Upper lobe of right lung (tissue), 1 donor: ENCODE measurements at places on chromosomes 16 and 17. TPM values are rescaled to one million over a fixed set of nuclear protein-coding genes. Genes with fewer than 3 reads are reported as not detected.

GRCh38 chr16:35171106-35171505 is 1711.7 kb downstream of the TP53TG3F start:
- H3K36me3 ChIP-seq = no peaks in the 10 kb centered on the region
- no peak overlapping the region for H3K4me3 ChIP-seq
- H3K4me1 ChIP-seq = no peaks in the 10 kb centered on the region

DNA sequence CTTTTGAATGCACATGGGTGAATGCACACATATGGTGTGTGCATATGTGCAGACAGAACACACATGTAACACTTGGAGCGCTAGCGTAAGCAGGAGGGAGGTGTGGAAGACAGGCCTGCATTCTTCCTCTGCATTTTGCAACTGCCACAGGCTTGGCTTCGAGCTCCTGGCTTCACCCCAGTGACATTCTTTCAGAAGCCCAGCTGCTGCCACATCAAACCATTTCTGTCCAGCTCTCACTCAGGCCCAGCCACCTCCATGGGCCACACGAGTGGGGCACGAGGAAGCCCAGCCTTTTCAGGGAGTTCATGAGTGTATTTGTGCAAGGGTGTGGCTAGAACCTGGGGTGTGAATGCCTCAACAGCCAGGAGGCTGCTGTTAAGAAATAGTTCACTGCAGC is 18.8 kb downstream of the LGALS3BP start:
- H3K4me3 ChIP-seq = no peak overlapping the region
- H3K27me3 ChIP-seq = no peaks in the 10 kb centered on the region
- no peaks in the 10 kb centered on the region for H3K36me3 ChIP-seq
- peaks cover 3% of the 10 kb centered on the region for H3K4me1 ChIP-seq
- H3K27ac ChIP-seq = no peak overlapping the region

DNA sequence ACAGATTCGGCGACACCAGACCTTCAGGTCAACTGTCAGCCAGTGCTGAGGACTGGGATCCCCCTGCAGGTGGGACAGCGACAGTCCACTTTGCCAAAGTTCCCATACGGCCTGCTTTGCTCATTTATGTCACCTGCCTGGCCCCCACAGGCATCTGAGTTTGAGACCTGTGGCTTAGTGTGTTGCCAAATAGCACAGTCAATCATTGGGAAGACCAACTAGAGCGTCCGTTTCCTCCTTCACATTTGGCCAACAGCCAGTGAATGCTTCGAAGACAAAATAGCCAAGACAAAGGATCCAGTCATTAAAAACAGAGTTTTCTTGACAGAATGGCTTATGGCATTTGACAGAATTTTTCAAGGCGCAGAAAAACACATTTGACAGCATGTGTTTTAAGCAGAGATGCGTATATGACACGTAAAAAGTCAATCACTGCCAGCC is 113.8 kb downstream of the ABCC12 start:
- no peak overlapping the region for H3K4me3 ChIP-seq
- no peak for DNase-seq
- no peak overlapping the region for H3K27ac ChIP-seq
- no peaks in the 10 kb centered on the region for H3K36me3 ChIP-seq

- H3K27me3 ChIP-seq = peaks cover 5% of the 10 kb centered on the region
- peaks cover 7% of the 10 kb centered on the region for H3K4me1 ChIP-seq
- no peak overlapping the region for H3K27ac ChIP-seq
- no peak overlapping the region for H3K4me3 ChIP-seq
- H3K36me3 ChIP-seq = no peaks in the 10 kb centered on the region
Measured at GRCh38 chr16:85844786-85845185, 45.3 kb downstream of the COX4I1 start.

GRCh38 chr16:22071331-22071910 is 20.9 kb upstream of the VWA3A start:
- H3K4me1 ChIP-seq = no peaks in the 10 kb centered on the region
- H3K36me3 ChIP-seq = no peaks in the 10 kb centered on the region
- no peak for DNase-seq
- H3K4me3 ChIP-seq = no peak overlapping the region
- H3K27ac ChIP-seq = no peak overlapping the region
- no peaks in the 10 kb centered on the region for H3K27me3 ChIP-seq

- peak; percentile 81 for DNase-seq
- peaks cover 16% of the 10 kb centered on the region for H3K4me1 ChIP-seq
- no peaks in the 10 kb centered on the region for H3K27me3 ChIP-seq
- peak overlapping the region; percentile 80 for H3K4me3 ChIP-seq
- peak overlapping the region; percentile 90 for H3K27ac ChIP-seq
- H3K36me3 ChIP-seq = peaks cover 16% of the 10 kb centered on the region
Measured at GRCh38 chr17:28712032-28712704, 480 bp upstream of the PROCA1 start.

GRCh38 chr16:89370081-89370511 is 120.3 kb downstream of the ANKRD11 start:
- peaks cover 47% of the 10 kb centered on the region for H3K4me1 ChIP-seq
- H3K4me3 ChIP-seq = no peak overlapping the region
- peaks cover 5% of the 10 kb centered on the region for H3K36me3 ChIP-seq

DNA sequence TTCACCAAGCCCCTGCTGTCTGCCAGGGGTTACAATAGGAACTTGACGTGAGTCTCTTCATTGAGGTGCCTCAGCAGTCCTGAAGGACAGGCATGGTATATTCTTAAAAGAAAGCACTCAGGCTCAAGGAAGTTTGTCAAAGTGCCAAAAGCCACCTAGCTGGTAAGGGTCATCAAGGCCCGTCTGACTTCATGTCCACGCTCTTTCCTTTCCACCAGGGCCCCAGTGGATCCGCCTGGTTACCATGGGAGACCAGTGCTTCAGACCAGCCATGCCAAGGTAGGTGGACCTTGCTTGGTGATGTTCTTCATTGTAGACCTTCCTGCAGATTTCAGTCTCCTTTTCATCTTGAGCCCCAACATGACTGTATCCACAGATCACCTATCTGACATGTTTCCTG is 27.6 kb upstream of the CCL1 start:
- no peak overlapping the region for H3K27ac ChIP-seq
- no peaks in the 10 kb centered on the region for H3K4me1 ChIP-seq
- no peaks in the 10 kb centered on the region for H3K27me3 ChIP-seq

The NPIPA2 gene
- total RNA-seq = 5.9 TPM

The KRTAP4-6 gene
- total RNA-seq = not detected

The CTRB2 gene
- total RNA-seq = 0.78 TPM

The TPSAB1 gene
- 122 TPM for total RNA-seq

The RILP gene
- 39.5 TPM for total RNA-seq

The CBFA2T3 gene
- 19.0 TPM for total RNA-seq

The ASIC2 gene
- not detected for total RNA-seq

The EIF3C gene
- 507 TPM for total RNA-seq
